ENCODE measurements at places on chromosomes 4 and X.
A peak's percentile ranks its signal among the peaks of the same experiment; 100 is the strongest.

DNA sequence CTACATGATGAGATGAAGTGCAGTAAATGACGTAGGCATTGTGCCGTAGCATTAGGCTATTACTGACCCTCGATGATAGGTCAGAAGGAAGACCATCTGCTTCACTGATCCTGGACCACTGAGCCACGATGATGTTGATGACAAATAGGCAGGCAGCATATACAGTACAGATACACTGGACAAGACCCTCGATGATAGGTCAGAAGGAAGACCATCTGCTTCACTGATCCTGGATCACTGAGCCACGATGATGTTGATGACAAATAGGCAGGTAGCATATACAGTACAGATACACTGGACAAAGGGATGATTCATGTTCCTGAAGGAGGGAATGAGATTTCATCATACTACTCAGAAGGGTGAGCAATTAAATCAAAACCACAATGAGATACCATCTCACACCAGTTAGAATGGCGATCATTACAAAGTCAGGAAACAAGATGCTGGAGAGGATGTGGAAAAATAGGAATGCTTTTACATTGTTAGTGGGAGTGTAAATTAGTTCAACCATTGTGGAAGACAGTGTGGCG lies 50.9 kb downstream of the BEND4 start:
- no peak for DNase-seq
- H3K27ac ChIP-seq = no peak overlapping the region
- H3K4me1 ChIP-seq = no peaks in the 10 kb centered on the region
- H3K27me3 ChIP-seq = peaks cover 3% of the 10 kb centered on the region

- peaks cover 2% of the 10 kb centered on the region for H3K4me1 ChIP-seq
- no peak overlapping the region for H3K4me3 ChIP-seq
- no peak for DNase-seq
- H3K27me3 ChIP-seq = peaks cover 4% of the 10 kb centered on the region
Measured at GRCh38 chrX:132086672-132087071, 41.1 kb downstream of the FRMD7 start.

DNA sequence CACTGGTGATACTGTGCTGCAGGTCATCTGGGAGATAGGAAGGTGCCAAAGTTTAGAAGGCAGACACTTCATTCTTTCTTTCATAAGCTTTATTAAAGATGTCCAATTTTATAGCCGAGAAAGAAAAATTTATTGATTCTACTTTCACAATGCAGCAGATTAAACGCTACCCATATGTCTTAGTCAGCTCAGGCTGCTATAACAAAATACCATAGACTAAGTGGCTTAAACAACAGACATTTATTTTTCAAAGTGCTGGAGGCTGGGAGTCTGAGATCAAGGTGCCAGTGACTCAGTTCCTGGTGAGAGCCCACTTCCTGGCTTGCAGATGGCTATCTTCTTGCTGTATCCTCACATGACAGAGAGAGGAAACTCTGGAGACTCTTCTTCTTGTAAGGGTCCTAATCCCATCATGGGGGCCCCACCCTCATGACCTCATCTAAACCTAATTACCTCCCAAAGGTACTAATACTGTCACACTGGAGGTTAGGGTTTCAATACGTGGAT lies 33.4 kb upstream of the KLHL34 start:
- H3K27ac ChIP-seq = no peak overlapping the region
- no peaks in the 10 kb centered on the region for H3K4me1 ChIP-seq
- no peak for DNase-seq
- H3K36me3 ChIP-seq = no peaks in the 10 kb centered on the region
- H3K4me3 ChIP-seq = no peak overlapping the region

DNA sequence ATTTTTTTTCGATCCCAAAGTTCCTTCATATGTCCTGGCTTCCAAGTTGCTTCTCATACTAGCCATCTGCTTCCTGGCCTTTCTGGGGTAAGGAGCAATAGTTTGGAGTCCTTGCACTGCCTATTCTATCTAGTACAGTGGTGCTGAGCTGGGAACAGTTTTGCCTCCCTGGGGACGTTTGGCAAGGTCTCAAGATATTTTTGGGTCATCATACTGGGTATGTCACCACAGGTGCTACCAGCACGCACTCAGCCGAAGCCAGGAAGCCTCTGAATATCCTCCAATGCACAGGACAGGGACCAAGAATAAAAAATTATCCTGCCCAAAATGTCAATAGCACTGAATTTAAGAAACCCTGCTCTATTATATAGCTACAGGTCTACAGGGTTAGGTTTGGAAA lies 35.4 kb upstream of the TMSB15B start:
- no peak overlapping the region for H3K4me3 ChIP-seq
- H3K36me3 ChIP-seq = peaks cover 2% of the 10 kb centered on the region

DNA sequence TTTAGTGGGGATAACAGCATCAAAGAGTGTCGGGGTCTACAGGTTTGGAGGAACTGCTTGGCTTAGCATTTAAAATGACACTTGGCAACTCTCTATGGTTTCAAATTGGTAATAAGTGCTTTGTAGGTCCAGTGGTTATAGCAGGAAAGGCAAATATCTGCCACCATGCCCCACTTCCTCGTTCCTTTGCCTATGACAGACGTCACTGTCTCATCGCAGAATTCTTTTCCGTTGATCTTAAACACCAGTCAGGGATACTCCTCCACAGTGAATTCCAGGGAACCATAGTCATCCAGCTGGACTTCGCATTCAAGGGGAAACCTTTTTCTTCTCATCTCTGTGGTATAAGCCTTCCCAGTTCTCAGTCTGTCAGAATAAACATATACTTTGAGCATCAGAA lies 319.1 kb downstream of the GPAT3 start:
- H3K27ac ChIP-seq = no peak overlapping the region
- H3K4me3 ChIP-seq = no peak overlapping the region
- H3K4me1 ChIP-seq = no peaks in the 10 kb centered on the region
- no peak for DNase-seq
- no peaks in the 10 kb centered on the region for H3K36me3 ChIP-seq

GRCh38 chr4:70225824-70226223 lies at the start of gene FDCSP:
TSS of gene FDCSP (plus strand) at chr4:70226124. CDS start at chr4:70231195, 5,071 bp downstream.
- H3K27me3 ChIP-seq = no peaks in the 10 kb centered on the region
- H3K4me3 ChIP-seq = no peak within 1 kb of the TSS
- no peak for DNase-seq
- H3K27ac ChIP-seq = no peak within 1 kb of the TSS

DNA sequence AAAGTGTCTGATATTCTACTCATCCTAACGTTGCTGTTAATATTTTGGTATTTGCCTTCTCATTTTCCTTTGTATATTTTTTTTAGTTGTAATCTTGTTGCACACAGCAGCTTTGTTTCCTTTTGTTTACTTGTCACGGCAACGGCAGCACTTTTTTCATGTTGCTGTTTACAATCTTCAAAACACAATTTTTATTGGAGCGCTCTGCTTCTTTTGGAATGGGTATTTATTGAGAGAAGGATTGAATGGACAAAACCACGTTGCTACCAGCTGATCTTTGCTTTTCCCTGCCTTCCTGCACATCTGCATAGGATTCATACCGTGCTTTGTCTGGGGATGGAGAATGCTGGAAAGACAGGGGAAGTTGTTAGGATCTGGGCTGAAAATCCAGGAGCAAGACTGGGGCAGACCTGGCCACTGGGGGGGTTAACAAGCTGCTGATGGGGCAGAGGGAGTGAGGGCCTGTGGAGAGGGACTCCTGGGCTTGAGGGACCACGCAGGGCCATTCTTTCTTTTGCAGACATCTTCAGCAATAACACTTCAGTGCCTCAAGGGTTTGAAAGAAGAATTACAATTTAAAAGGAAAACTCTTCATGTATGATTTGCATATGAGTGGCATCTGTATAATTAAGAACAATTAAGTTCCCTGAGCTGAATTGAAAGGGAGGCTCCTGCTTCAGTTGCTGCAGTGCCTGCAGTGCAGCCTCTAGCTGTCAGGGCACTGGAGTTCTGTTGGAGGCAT lies 69.8 kb downstream of the TMEM131L start:
- H3K36me3 ChIP-seq = peaks cover 23% of the 10 kb centered on the region
- H3K27me3 ChIP-seq = no peaks in the 10 kb centered on the region
- peak overlapping the region; percentile 49 for H3K4me3 ChIP-seq
- no peak for DNase-seq
- peaks cover 45% of the 10 kb centered on the region for H3K4me1 ChIP-seq
- H3K27ac ChIP-seq = peak overlapping the region; percentile 85

DNA sequence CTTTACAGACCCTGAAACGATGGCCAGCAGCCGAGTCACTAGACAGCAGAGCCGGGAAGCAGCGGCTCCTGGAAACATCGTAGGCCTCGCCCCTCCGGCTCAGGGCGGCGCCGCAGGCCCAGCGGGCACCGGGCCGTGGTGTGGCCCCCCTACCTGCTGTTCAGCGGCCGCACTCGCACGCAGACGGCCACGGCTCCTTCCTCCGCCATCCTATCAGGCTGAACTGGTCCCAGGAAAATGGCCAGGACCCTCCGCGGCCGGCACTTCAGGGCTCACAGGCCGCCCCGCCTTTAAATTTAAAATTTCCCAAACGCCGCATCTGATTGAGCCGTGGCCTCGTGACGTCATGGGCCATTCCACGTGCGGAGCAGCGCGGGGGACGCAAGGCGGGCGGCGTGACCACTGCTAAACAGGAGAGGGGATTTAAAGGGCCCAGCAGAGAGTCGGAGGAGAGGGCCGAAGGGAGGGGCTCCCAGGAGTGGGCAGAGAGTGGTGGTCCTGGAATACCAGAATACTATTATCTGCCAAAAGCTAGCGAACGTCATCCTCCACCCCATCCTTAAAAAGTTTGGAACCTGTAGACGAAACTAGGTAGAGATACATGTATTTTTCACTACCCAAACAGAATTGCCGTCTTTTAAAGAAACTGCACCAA lies at the start of gene CENPE:
TSS of gene CENPE (minus strand) at position 233 of the 655 bp plus-strand sequence. CDS start at position 209, 24 bp downstream.
- H3K4me1 ChIP-seq = peaks cover 9% of the 10 kb centered on the region
- DNase-seq = peak; percentile 90
- H3K27me3 ChIP-seq = peaks cover 11% of the 10 kb centered on the region
- H3K4me3 ChIP-seq = peak within 1 kb of the TSS; percentile 93
- H3K27ac ChIP-seq = peak within 1 kb of the TSS; percentile 96

GRCh38 chr4:2961811-2962441 lies 1.3 kb downstream of the NOP14 start:
- peaks cover 28% of the 10 kb centered on the region for H3K4me1 ChIP-seq
- H3K4me3 ChIP-seq = peak overlapping the region; percentile 89
- peak; percentile 18 for DNase-seq
- peaks cover 6% of the 10 kb centered on the region for H3K36me3 ChIP-seq

DNA sequence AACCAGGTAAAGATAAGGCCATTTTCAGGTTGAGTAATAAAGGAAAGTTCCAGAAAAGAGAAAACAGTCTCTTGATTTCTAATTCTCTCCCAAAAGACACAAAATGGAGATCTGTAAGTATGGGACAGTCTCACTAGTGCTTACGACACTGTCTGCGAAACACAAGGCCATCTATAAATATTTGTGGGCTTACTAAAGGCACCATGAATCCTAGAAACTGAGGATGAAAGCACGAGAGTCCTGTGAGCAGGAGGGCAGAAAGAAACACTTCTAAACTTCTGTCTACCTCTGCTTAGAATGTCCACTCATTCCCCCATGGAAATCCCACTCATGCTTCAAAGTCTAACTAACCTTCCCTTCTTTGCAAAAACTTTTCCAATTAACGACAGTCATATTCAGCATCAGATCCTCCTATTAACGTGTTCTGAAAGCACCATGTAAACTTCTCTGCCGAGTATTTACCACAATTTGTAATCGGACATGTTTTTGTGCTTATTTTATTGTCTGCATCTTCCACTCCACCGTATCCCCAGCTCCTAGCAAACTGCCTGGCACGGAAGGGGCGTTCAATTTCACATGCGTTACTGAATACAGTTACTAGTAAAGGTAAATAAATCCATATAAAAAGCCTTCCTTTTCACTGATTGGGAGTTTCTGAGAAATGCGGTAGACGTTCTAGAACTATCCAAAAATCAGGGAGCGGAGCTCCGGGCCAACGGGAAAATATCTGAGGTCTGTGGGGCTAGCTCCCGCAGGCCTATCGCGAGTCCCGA lies 665 bp downstream of the PSMD10 start:
- H3K36me3 ChIP-seq = peaks cover 2% of the 10 kb centered on the region
- no peak overlapping the region for H3K4me3 ChIP-seq
- H3K27ac ChIP-seq = no peak overlapping the region
- no peak for DNase-seq
- H3K4me1 ChIP-seq = no peaks in the 10 kb centered on the region
- H3K27me3 ChIP-seq = no peaks in the 10 kb centered on the region

DNA sequence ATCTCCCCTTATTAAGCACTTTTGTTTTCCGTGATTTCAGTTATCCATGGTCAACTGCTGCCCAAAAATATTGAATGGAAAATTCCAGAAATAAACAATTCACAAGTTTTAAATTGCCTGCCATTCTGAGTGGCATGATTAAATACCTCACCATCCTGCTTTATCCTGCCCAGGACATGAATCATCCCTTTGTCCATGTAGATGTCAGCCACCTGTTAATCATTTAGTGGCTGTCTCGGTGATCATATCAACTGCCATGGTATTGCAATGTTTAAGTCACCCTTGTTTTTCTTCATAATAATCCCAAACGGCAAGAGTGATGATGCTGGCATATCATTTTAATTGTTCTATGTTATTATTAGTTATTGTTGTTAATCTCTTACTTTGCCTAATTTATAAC lies 79.8 kb upstream of the LHFPL1 start:
- no peaks in the 10 kb centered on the region for H3K27me3 ChIP-seq
- H3K27ac ChIP-seq = no peak overlapping the region
- H3K4me1 ChIP-seq = peaks cover 7% of the 10 kb centered on the region
